ENCODE measurements at places on chromosomes 4 and X. TPM values are rescaled to one million over a fixed set of nuclear protein-coding genes. Genes with fewer than 3 reads are reported as not detected.

DNA sequence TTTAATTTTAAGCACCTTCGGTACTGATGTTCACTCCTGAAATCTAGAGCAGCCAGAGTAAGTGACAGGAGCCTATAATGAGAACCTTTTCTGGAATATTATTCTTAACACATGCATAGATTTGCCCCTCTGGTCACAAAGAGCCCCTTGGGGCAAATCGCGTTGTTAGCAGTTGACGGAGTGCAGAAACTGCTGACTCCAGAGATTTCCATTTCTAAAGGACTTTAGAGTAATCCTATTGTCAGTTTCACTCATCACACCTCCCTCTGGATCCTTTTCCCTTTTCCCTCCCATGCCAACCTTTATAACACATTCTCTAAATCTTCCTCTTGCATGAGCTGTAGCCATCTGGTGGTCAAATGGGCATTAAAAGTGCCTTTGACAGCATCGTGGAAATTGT is 264.9 kb upstream of the PRPS2 start:
- H3K4me3 ChIP-seq: no peak overlapping the region
- no peak overlapping the region for H3K27ac ChIP-seq
- no peak for DNase-seq
- no peaks in the 10 kb centered on the region for H3K4me1 ChIP-seq
- no peaks in the 10 kb centered on the region for H3K36me3 ChIP-seq

DNA sequence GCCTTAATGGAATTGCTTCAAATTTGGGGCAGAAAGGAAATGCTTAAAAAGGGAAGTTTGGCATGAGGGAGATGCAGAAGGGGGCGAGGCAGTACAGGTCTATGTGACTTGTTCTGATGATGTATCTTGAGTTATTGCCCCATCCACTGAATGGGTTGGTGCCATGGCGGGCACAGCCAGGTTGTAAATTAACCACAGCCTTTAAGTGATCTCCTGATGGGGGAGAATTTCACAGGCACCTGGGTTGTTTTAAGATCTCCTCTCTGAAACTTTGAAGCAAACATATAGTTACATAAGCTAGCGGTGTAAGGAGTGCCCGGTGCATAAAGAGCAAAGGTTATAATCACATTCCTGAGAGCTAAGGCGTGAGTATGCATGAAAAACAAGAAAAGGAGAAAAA is 37.0 kb downstream of the NPY5R start:
- no peaks in the 10 kb centered on the region for H3K4me1 ChIP-seq
- peaks cover 10% of the 10 kb centered on the region for H3K27me3 ChIP-seq
- no peak overlapping the region for H3K4me3 ChIP-seq
- H3K36me3 ChIP-seq: no peaks in the 10 kb centered on the region
- H3K27ac ChIP-seq: no peak overlapping the region

GRCh38 chr4:6222761-6223292 is 22.5 kb upstream of the JAKMIP1 start:
- no peaks in the 10 kb centered on the region for H3K4me1 ChIP-seq
- H3K27ac ChIP-seq: no peak overlapping the region
- no peak overlapping the region for H3K4me3 ChIP-seq
- no peak for DNase-seq
- peaks cover 56% of the 10 kb centered on the region for H3K27me3 ChIP-seq
- no peaks in the 10 kb centered on the region for H3K36me3 ChIP-seq

DNA sequence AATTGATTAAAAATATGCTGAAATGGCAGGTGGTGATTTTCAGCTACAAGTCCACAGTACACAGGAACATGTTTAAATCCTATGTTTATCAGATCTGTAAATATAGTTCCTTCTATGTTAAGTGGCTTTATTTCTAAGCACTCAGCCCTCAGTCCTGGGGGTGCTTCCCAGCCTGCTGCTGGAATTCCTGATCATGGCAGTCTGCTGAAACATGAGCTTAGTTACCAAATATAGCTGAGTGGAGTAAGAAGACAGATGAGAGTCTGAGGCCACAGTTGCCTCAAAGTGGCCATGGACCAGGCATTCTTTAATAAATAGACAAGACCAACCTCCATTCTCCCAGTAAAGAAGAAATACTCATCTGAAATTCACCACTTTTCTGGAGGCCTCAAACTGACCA is 17.1 kb upstream of the DDX60 start:
- H3K4me1 ChIP-seq: no peaks in the 10 kb centered on the region
- no peak overlapping the region for H3K4me3 ChIP-seq
- no peaks in the 10 kb centered on the region for H3K36me3 ChIP-seq
- no peaks in the 10 kb centered on the region for H3K27me3 ChIP-seq

The MAP3K15 gene
- total RNA-seq: 1.2 TPM

The PAGE2 gene
- not detected for total RNA-seq

The MGARP gene
- not detected for total RNA-seq

The PRSS12 gene
- not detected for total RNA-seq
